ENCODE measurements at places on chromosomes 12 and 14. TPM values are rescaled to one million over a fixed set of nuclear protein-coding genes. Genes with fewer than 3 reads are reported as not detected.

- no peak for ATAC-seq
Observed at GRCh38 chr14:26289891-26290486, 307.8 kb downstream of the NOVA1 start.

DNA sequence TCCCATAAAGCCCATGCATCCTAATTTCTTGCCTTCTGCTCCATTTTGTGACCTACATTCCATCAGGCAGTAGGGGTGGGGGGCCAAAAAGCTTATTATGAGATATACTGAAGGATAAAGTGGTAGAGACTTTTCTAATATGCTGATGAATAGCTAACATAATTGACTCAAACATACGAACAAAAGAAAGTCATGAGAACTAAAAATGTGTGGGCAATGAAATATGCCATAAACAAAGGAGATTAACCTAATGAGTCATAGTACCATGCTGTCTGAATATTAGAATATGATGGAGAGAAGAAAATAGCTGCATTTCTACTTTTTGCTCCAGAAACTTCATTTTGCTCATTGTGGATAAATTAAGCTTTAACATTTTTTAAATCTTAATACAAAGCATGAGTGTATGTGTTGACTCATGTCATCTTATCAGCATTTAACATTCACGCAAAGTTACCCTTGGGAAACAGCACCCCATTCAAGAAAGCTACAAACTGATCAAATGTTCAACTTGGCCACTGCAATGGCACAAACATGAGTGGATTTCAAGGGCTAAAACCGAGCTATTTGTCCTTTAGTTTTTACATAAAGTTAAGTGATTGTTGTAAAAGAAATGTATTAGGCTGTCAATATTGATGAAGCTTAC is 64.0 kb upstream of the DIO2 start:
- no peak for ATAC-seq

DNA sequence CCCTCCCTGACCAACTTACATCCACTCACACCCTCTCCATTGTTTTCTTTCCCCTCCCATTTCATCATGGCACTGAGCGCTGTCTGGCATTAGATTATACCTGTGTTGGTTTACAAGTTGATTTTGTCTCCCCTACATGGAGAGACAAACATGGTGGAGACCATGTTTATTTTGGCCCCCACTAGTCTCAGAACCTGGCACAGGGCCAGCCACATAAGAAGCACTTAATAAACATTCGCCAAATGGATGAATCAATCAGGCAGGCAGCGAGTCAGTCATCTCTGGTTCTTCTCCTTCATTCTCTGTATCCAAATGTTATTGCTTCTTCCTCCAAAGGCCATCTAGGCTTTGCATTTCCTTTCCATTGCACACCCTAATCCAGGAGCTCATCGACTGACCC is 177.4 kb downstream of the DPF3 start:
- ATAC-seq = no peak

GRCh38 chr12:127648321-127648720 is 618.6 kb upstream of the TMEM132C start:
- ATAC-seq = no peak

- no peak for ATAC-seq
Observed at GRCh38 chr12:125443341-125443740, 378.1 kb downstream of the AACS start.

- no peak for ATAC-seq
Observed at GRCh38 chr14:68598621-68599447, 194.0 kb downstream of the ZFP36L1 start.

DNA sequence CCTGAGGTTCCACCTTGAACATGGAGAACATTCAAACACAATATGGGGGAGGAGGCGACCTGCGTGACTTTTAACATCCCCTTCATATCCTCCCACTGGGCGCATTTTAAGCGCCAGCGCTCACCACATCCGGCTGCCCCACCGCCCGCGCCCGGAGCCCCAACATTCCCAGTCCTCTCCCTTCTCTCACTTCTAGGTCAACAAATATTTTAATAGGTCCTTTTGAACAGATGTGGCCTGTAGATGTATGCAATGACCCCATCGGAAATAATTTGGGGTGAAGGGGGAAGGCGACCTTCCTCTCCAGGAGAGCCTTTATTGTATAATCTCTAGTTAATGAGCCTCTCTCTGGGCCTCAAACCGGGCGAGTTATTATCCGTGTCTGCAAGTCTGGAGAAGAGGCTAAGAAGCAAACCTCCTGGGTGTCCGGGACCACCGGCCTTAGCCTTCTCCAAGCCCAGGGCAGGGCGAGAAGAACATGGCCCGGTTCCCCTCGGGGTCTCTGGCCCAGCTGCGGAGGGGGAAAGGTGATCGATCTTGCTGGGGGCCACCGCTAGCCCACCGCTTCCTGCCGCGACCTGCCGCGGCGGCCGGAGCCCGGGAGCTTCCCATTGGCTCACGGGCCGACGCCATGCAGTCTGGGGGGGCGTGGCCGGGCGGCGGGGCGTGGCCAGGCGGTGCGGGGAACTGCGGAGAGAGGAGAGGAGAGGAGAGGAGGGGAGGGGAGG is 83.2 kb upstream of the HMGA2 start:
- peak; percentile 80 for ATAC-seq

Gene AKAP5
- 1.0 TPM for total RNA-seq

Gene DEPDC4
- 2.4 TPM for total RNA-seq

Gene PRH2
- not detected for total RNA-seq

Measured in activated T-helper 17 cell treated with anti-CD3 and anti-CD28 coated beads, Interleukin-2, amount 50 U/mL, for 72 hours (primary cell).